ENCODE measurements at places on chromosomes 6 and 20.

GRCh38 chr20:47150403-47151152 lies 205.9 kb downstream of the ZMYND8 start:
- DNase-seq = no peak

GRCh38 chr6:85476532-85476931 lies 26.6 kb downstream of the NT5E start:
- DNase-seq = no peak

DNA sequence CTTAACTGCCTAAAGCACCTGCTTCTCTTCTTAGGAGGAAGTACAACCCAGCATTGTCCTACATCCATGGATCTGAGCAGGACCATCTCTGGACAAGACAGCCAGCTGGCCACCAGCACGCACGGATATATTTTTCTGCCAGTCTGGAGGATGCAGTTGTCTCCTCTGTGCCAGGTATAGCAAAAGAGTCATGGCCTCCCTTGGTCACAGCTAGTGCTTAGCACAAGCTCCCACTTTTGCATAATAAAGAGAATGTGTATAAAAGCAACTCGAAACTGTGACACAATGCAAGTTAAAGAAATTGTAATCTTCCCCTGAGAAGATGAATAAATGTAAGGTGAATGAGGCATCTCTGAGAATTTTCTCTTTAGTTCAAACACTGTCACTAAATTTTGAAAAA lies 267.8 kb upstream of the MANEA start:
- DNase-seq = no peak

DNA sequence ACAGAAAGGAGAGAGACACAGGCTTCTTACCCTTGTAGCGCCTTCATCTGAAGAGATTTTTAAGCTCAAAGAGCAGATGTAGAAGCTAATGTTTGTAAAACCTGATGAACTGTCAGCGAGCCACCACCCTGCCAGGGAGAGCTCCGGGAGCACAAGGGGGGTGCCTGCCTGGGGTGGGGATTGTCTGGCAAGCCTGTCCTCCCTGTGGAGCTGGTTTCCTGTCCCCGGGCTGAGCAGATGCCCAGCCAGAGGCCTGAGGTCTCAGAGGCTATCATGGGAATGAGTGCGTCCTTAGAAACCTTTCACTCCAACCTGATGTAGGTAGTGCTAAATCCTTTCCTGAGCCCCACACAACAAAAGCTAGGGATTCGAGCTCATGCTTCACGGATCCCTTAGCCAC lies 41.9 kb upstream of the NR2E1 start:
- DNase-seq = no peak

- DNase-seq = no peak
Measured at GRCh38 chr20:4190792-4191519, 175.6 kb upstream of the RNF24 start.
